Chondrocyte (in vitro differentiated cells): ENCODE measurements at places on chromosomes 11 and 22. TPM values are rescaled to one million over a fixed set of nuclear protein-coding genes. Genes with fewer than 3 reads are reported as not detected.

DNA sequence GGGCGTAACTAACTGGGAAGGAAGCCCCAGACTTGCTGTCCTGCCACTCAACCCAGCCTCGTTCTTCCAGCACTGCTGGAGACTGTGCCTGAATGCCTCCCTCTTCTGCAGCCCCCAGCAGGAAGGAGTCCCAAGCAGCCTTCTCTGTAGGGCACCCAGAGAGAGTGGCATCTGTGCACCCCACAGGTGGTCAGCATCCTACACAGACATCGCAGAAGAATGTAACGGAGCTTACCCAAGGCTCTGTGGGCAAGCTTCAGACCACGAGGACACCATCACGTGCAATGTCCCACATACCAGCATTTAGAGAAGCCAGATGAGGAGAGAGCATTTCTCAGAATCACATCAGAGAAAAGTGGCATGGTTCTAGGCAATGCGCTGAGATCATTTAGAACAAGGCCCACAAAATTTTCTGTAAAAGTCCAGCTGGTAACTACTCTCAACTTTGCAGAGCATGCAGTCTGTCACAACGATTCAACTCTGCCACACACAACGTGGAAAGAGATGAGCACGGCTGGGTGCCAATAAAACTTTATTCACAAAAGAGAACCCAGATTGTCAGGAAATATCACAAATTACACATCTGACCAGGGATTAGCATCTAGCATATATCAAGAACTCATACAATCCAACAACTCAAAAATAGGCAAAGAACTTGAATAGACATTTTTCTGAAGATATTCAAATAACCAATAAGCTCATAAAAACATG, 33.4 kb downstream of the SHANK2 start:
- peak; percentile 29 for DNase-seq

GRCh38 chr11:75579841-75580240, 17.8 kb downstream of the SERPINH1 start:
- DNase-seq: no peak

GRCh38 chr11:92845805-92846204, 123.6 kb upstream of the MTNR1B start:
- DNase-seq: no peak

- DNase-seq: no peak
Measured at GRCh38 chr11:70030412-70030811, 47.7 kb upstream of the ANO1 start.

DNA sequence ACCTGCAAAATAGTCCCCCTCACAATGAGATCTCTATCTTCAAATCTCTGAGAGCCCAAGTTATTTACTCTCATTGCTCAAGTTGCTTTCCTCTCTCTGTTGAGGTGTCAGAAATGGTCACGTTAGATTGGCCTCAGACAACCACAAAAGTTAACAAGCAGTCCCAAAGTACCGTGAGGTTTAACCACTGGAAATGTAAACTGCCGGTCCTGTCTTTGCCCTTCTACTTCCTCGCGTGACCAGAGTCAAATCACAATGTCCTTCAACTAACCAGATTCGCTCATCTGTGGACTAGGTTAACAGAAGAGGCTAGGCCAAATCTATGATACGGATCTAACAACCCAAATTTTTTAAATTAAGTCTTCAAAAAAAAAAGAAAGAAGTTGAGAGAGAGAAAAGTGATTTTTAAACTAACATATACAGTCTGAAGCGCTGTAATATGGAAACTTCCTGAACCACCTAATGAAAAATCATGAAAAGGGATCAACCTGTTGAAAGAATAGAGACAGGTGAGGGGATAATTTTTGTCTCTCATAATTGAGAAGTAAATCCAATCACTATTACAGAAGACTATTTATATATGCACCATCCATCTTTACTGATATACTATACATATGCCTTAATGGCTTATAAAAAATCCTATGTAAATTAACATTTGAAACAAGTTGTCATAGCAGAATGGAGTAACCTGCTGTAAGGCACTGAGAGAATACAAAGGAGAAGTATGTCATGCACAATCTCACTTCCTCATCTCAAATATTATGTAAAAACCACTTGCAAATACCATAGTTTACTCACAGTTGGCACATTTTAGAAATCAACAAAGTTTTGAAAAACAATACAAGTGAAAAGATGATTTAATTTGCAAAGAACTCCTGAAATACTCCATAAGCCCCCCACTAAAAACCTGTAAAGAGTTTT, 3.3 kb upstream of the JAML start:
- DNase-seq: no peak

- no peak for DNase-seq
Measured at GRCh38 chr22:27952779-27953178, 33.7 kb upstream of the PITPNB start.

DNA sequence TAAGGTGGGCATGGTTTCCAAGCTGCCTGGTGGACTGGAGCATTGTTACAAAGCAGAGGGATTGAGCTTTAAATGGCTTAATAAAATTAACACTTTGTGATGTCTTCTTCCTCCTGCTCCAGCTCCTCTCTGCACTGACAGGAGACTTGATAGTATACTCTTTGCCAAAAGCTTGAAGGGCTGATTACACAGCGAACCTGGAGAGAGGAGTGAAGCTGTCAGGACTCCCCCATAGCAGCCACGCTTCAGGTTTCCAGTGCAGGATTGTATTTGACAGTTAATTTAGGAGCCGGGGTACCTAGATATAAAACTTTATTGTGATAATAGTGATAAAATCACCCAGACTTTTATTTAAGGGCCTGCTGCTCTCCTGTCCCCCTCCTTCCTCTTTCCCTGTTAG, 50.0 kb downstream of the TRIM44 start:
- DNase-seq: no peak

DNA sequence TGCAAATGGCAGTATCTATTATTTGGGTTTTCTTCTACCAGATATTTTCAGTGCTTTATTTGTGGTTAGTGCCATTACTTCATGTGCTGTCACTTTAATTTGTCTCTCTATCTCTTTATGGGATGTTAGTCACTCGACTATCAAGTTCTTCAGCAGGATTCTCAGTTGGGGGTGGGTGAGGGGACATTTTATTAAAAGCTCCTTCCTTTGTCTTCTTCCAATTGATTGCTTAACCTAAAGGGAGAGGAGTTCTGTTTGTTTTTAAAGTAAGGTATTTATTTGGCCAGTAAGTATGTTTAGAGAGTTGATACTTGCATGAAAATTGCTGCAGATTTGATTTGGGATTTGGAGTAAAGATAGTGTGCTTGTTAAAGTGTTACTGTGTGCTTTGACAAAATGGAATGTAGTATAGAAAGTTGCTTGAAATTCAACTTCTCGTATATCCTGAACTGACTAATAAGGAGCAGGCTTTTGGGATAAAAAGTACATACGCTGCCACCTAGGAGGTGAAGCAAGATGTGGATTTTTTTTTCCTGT, 10.3 kb downstream of the YAP1 start:
- DNase-seq: no peak

Gene CECR2
- total RNA-seq: 0.15 to 0.20 TPM in 2 of 3 replicates, not detected in the other

Gene OR6A2
- 0.19 to 0.23 TPM in 2 of 3 replicates, not detected in the other for total RNA-seq

Gene ZNRD2
- total RNA-seq: 26.4 to 32.1 TPM (median 28.1 TPM) in 3 replicates

Gene KCTD14
- total RNA-seq: 0.36 to 0.48 TPM (median 0.47 TPM) in 3 replicates

Gene CDON
- total RNA-seq: 17.6 to 26.8 TPM (median 19.9 TPM) in 3 replicates

Gene FGF19
- total RNA-seq: not detected in 3 replicates
